ENCODE measurements at places on chromosomes 6 and 20.

- DNase-seq, result no peak
Observed at GRCh38 chr20:38791291-38791690, 14.2 kb upstream of the PPP1R16B start.

DNA sequence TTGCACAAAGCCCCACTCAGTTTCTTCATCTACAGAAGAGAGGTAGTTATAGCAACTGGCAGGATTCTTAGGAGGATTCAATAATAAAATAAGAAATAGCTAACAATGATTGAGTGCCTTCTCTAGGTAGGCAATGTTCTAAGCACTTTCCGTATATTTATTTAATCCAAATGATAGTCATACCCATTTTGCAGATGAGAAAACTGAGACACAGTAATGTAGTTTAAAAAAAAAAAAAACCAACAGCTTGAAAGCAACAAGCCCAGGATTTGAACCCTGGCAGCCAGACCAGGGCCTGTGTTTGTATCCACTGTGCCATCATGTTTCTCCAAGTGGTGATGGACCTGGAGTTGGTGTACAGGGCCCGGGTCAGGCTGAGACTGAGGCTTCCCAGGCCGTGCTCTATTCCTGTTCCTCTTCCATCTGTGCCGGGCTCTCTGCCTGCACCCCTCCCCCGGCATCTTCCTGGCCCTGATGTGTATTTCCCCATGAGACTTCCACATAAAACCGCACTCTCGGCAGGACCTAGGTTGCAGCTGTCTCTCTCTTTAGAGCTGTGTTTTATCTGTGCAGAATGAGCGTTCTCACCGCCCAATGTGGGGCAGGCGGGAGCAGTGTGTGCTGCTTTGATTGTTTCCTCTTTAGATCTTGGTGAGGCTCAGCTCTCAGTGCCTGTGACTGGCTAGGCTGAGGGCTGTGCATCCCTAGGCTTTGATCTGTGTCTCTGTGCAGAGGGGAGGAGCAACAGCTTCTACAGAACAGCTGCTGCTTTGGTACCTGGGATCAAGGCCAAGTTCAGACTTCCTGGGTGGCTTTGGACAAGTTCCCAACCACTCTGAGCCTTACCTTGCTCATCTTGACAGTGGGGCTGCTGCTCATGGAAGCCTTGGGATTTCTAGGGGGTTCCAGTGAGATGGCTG lies 49.5 kb downstream of the TOX2 start:
- no peak for DNase-seq

DNA sequence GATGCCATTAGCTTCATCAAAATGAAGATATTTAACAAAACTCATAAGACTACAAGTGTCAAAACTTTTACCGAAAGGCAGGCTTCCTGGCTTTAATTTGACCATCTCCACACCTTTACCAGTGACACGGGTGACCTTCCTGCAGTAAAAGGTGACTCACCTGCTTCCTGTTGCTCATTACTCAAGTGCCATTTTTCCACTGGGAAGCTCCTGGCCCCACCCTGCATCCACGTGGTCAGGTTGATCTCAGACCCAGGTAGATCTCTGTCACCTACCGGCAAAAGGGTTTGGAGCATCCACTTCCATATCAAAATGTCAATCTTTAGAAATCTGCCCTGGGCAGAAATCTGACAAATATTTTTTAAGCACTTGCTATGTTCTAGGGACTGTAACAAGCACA lies 31.9 kb upstream of the CDH4 start:
- DNase-seq, result peak; percentile 4

GRCh38 chr6:125251516-125252220 lies 50.1 kb downstream of the HDDC2 start:
- no peak for DNase-seq

DNA sequence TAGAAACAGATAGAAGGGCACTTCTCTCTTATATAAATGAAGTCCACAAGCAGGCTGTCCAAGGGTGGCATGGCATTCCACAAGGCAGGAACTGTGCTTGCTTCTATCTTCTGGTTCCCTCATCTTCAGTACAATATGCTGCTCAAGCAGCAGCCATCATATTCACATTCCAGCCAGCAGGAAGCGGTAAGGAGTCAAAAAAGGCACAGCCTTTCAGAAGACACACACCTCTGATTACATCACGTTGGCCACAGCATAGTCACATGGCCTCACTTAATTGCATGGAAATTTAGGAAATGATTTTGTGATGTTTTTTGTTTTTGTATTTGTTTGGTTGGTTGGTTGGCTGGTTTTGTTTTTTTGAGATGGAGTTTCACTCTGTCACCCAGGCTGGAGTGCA lies 19.0 kb downstream of the REM1 start:
- DNase-seq, result peak; percentile 65

GRCh38 chr20:45392733-45393132 lies 14.6 kb upstream of the TP53TG5 start:
- no peak for DNase-seq

GRCh38 chr20:51542571-51543421 lies at the start of gene NFATC2:
Gene NFATC2 (minus strand): TSS chr20:51542719. CDS start chr20:51542499, 220 bp downstream.
- DNase-seq, result no peak

DNA sequence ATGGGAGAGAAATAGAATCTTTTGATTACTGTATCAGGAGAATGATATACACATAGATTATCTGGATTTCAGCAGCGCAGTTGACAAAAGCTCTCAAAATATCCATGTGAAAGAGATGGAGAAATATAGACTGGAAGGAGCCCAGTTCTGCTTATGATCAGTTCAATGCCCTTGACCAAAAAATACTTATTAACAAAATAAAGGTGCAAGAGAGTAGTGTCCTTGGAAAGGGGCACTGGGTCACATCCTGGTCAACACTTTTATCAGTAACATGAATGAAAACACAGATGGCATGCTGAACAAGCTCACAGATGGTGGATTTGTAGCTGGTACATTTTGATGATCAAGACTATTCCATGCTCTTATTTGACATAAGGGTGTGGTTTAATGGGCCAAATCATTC lies 63.9 kb upstream of the PLEKHG1 start:
- no peak for DNase-seq

DNA sequence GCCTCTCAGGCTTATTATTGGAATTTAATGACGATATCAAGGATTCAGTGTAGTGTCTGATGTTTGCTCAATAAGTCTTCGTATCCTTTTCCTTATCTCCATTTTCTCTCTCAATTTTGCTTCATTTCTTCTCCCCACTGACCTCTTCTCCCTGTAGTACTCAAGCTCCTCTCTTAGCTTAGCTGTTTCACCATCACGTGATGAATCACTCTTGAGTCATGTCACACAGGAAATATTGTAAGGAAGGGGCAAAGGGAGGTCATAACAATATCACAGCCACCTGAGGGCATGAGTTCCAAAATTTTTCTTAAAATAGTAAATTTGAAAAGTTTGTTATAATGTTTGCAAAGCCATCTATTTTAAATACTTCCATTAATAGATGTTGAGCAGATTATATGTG lies 392.2 kb upstream of the MARCKS start:
- DNase-seq, result peak; percentile 92

GRCh38 chr6:63573899-63574553 lies 1.7 kb downstream of the LOC128125822 start:
- DNase-seq, result peak; percentile 59

DNA sequence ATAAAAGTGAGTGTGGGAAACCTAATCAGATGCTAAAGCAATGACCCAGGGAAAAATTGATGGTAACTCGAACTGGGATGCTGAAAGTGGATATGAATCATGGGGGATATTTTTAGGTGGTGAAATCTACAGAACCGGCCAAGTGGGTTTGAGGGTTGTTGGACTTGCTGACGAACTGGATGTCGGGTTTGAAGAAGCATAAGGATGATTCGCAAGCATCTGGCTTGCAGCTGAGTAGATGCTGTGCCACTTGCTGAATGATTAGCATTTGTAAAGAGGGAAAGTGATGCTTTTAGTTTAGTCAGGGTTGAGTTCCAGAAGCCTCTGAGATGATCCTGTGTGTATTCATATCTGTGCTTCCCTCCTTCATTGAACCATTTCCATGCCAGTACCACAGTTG lies 54.9 kb downstream of the UBR2 start:
- DNase-seq, result peak; percentile 59

DNA sequence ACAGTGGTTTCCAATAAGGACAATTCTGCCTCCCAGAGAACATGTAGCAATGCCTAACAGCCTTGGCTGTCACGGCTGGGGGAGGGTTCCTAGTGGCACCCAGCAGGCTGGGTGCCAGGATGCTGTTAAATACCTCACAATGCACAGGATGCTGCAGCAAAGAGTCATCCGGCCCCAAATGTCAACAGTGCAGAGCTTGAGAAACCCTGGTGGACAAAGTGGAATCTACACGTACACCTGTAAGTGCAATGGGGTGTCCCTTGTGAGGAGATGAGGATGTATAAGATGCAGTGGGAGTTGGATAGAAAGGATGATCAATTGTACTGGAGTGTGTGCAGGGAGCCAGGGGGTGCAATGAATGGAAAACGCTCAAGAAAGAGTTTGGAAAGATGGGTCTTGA lies 142.4 kb downstream of the FNDC1 start:
- peak; percentile 55 for DNase-seq

DNA sequence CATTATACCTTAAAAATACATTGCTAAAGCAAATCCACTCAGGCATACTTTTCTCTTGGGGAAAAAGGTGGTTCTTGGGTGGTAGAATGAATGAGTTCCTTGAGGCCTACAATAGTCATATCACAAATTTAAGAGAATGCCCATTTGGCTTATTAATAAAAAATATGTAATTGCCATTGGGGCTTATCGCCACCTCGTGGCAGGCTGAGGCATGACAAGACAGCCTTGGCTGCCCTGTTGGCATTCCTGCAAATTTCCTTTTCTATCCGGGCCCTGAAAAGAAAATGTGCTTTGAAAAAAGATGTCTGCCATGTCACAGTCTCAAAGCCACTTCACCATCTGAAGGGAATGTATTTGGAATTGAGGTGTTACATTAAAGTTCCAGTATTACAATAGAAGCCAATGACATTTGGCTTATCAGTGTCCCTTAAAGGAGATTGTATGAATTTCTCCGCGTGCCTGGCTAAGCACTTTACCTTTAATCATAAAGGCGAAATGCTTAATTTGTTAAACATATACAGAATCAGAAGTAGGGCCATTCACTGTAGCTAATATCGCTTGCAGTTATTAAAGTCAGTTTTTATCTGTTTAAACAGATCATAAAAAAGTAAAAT lies 188.3 kb upstream of the ZFP64 start:
- peak; percentile 10 for DNase-seq

DNA sequence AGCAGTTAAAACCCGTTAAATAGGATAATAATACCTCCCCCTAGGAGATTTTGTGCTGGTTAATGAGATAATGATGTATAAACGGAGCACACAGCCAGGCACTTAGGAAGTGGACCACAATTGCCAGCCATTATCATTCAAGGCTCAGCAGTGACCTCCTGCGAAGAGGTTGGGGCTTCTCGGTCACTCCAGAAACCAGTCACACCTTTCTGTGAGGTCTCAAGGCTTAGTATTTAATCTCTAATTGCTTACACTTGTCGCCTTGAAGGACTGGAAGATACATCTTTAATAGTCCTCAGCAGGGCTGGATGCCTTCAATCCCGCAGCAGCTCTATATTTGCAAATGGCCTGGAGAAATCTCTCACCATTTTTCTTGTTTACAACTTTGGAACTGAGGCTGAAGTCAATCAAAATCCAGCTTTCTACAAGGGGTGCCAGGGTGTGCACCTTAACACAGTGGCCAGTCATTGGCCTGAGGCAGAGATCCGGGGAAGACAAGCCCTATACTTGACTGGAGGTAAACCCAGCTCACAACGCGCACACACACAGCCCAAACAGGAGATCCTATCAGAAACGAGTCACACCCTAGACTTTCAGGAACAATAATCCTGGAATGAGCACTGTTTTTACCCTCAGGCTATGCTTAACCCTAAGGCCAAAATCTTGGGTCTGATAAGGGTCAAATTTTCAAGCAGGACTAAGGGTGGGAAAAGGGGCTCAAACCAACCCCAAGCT lies 1.2 kb downstream of the POU5F1 start:
- no peak for DNase-seq

DNA sequence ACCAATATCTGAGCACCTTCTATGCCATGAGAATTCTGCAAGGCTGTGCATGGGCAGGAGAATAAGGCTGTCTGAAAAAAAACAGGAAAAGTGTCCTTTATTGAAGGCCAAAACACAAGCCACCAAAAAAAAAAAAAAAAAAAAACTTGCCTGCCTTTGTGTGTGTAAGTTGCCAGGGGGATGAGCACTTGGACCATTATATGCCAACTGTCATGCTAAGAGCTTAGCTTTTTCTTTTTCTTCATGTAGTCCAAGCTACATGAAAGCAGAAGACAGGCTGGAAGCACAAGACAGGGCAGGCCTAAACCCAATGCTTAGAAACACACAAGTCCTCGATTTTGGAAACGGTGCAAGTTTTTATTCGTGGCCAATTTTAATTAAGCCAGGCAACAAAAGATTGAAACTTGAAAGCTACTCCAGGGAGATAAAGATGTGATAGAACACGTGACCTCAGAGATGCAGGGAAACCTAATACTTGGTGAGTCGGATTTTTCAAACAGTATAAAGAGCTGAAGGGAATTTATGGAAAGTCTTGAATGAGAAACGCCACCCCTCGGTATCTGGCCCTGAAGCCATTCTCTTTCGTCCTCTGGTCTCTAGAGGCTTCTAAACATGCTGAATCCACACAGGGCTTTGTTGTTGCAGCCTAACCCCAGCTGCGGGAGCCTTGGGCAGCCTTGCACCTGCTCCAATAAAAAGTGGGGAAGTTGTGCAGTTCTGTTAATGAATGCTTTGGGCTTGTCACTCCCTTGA lies 8.6 kb downstream of the BMP7 start:
- no peak for DNase-seq

- DNase-seq, result no peak
Observed at GRCh38 chr20:19453410-19453809, 241.0 kb downstream of the SLC24A3 start.

DNA sequence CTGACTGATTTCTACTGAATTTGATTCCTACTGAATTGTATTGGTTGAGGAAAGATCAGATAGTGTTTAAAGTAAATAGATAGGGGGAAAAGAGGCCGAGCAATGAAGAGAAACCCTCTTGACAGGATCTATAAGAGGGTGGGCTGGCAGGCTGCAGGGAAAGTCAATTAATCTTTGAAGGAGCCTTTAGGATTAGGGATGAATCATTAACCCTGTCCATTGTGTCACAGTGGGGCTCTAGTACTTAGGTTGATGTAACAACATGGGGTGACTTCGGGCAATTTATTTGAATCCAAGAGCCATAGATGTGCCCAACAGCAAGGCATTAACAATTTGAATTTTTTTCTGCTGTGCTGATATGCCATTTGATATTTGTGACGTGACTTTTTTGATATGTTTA lies 7.5 kb downstream of the RFX6 start:
- DNase-seq, result no peak

DNA sequence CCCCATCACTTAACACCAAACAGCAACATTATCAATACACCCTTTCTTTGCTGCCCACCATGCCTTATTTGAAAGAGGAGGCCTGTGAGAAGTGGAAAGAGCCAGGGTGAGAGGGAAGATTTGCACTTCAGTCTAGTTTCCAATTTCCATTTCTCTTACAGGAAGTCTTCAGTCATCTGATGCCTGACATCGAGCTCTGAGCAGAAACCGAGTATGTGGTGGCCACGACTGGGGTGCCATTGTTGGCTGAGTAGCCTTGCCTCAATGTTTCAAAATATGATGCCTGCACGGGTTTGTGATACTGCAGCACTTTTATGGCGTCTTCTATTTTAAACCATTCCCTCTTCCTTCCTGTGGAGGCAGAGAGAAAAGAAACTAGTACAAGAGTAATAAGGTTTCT lies 39.8 kb upstream of the SMIM29 start:
- DNase-seq, result no peak

Measured in bronchial epithelial cell (primary cell).